Suppressor macrophage treated with lipopolysaccharide for 4 hours (primary cell): ENCODE measurements at places on chromosomes 16 and 17.

- no peak for DNase-seq
Measured at GRCh38 chr17:10870336-10871050, 32.6 kb upstream of the PIRT start.

DNA sequence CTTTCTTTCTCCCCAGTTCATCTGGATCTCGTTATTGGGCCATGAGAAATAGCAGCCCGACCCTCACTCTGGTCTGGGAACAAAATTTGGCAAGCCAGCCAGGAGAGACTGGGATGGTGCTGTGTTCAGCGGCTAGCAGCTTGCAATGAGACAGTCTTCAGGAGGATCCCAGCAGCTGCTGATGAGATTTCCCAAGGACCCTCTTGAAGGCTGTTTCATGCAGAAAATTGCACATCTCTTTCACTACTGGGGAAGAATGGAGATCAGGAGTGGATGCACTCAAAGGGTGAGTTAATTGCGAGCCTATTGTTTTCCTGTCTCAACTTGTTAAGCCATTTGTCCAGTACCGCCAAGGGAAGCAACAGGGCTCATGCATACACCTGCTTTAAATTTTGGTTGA lies 5.5 kb upstream of the COIL start:
- DNase-seq = no peak

GRCh38 chr17:48593126-48593829 lies at the start of gene HOXB5:
HOXB5 (minus strand) TSS chr17:48593779; CDS start chr17:48593682, 97 bp downstream.
- DNase-seq = no peak

DNA sequence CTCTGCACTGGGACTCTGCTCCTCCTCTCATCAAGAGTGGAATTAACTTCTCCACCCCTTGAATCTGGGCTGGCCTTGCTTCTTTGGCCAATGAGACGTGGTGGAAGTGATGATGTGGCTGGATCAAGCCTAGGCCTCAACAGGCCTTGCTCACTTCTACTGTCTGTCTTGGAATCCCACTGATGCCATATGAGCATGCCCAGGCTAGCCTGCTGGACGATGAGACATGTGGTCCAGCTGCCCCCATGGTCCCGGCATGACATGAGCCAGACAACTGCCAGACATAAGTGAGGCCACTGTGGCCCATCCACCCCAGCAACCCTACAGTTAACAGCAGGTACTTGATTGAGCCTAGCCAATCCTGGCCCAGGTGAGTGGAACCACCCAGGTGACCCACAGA lies 18.7 kb downstream of the VAC14 start:
- no peak for DNase-seq

- DNase-seq = peak; percentile 57
Measured at GRCh38 chr17:80791758-80792284, 199.8 kb upstream of the CHMP6 start.

DNA sequence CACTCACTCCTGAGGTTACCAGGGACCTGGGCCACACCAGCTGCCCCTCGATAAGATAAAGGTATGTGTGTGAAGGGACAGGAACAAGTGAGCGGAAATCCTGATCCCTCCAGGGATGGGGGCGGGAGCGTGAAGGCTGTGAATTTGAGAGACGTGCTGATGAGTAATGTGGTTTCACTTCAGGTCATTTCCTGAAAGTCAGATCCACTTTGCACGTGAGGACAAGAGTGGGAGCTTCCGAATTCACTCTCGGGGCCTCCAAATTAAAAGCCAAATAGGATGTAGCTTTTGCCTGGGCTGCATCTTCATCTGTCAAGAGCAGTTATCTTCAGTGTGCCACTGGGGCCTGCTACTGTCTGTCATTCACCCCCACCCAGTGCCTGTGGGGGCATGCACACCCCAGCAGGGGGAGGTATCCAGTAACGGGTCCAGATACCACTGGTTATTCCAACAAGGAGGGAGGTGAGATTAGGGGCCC lies 87.4 kb upstream of the LHX1 start:
- peak; percentile 18 for DNase-seq
